ENCODE measurements at places on chromosomes 7 and 10.

GRCh38 chr10:16945593-16945992 is 128.4 kb upstream of the RSU1 start:
- DNase-seq: no peak

DNA sequence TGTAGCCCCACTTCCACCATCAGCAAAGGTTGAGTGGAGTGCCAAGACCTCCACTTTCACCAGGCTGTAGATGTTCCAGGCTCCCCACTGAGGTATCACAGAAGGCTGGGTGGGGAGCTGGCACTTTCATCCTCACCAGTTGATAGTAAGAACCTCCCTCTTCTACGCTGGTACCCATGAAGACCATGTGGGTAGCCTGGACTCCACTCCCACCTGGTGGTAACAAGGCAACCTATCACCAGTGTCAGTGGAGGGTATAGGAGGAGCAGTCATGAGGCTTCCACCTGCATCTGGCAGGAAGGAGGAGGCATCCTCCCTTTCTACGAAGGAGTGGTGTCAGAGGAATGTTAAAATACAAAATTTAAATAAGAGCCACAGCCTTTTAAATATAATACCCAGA is 4.4 kb downstream of the SMIM30 start:
- no peak for DNase-seq

DNA sequence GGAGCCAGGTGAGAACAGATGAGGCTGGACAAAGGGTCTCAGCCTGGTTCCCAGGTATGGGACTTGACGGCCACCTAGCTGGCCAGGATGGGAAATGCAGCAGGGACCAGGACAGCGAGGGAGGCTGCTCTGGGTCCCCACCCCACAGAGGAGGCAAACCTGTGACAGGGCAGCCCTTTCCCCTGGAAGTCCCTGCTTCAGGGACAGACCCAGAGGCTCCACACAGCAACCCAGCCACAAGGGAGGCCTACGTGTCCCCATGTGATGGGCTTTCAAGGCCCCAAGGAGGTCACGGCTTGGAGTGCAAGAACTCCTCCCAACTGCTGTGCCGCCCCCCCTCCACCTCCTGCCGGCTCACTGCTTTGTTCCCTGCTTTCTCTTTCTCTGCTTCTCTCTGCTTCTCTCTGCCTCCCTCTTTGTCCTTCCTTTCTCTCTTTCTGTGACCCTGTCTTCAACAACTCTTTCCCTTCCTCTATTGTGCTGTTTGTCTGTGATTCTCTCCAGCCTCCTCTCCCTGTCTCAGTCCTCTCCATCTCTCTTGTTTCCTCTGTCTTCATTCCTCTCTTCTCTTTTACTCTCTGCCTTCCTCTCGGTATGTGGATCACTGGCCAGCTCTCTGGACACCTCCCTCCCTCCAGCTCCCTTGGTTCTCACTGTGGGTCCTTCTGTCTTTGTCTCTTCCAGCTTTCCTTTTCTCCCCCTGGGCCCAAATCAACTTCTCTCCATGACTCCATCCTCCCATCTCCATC is 9.6 kb upstream of the EIF5AL1 start:
- no peak for DNase-seq

DNA sequence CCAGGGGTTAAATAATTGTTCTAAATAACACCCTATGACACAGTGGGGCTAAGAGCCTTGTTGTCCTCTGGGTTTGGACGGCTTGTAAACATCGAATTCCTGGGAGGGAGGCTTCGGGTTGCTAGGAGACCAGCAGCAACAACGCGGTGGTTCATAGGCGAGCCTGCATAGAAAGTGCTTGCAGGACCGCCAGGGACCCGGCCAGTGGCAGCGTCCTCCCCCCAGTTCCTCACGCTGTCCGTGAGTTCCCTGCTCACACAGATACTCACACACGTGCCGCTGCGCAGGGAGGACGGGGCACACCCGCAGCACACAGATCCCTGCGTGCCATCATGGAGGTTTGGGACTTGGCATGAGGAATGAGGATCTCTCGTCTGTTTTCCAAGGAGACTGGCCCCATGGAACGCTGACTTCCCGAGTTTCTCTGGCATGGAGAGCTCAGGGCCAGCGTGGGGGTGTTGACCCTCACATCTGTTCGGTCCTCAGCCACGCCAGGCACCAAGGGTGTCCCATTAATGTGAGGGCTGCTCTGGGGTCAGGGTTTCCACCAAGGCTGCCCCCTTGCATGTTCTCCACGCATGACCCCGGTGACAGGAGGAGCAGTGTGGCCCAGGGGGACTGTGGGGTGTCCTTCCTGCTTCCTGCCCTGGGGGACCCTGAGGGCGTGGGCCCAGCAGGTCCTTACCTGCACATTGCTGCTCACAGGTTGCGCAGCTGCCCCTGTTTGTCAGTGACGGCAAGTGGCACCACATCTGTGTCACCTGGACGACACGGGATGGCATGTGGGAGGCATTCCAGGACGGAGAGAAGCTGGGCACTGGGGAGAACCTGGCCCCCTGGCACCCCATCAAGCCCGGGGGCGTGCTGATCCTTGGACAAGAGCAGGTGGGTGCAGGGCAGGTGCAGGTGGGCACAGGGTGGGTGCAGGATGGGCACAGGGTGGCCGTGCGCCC is 9.7 kb downstream of the NPTX2 start:
- no peak for DNase-seq

GRCh38 chr7:66741-67140 is 125.6 kb upstream of the FAM20C start:
- DNase-seq: no peak

- no peak for DNase-seq
Measured at GRCh38 chr7:118492466-118492865, 268.0 kb downstream of the ANKRD7 start.

GRCh38 chr10:77943121-77943901 is 16.8 kb upstream of the DLG5 start:
- DNase-seq: no peak

DNA sequence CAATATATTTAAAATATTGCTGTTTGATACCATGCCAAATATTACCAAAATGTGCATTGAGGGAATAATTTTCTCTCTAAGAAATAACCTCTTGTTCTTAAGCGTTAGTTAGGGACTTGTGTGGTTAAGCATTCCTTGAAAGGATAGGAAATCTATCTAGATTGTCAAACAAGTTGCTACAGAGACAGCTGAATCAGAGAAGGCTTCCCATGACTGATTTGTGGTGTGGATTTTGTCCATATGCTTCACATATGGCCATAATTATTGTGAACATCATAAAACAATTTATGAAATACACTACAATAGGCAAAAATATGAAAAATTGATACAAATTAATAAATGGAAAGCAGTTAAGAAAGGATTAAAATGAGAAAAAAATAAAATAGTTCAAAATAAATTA is 96.3 kb downstream of the GNAT3 start:
- no peak for DNase-seq

DNA sequence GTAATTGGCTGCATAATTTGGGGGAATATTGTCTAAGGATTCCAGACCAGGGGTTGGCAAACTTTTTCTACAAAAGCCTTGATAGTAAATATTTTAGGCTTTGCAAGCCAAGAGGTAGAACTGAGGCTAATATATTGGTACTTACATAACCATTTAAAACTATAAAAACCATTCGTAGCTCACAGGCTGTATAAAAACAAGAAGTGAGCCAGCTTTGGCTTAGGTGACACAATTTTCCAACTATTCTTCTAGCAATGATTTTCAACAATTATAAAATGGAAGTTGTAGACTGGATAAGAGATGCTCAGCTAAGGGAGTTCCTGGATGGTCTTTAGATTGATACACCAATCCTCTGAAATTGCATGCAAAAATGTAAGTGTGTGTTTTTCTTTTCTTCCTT is 1.4 kb downstream of the GPR141 start:
- no peak for DNase-seq

GRCh38 chr10:98331885-98332284 is 63.9 kb upstream of the LOXL4 start:
- DNase-seq: peak; percentile 4

DNA sequence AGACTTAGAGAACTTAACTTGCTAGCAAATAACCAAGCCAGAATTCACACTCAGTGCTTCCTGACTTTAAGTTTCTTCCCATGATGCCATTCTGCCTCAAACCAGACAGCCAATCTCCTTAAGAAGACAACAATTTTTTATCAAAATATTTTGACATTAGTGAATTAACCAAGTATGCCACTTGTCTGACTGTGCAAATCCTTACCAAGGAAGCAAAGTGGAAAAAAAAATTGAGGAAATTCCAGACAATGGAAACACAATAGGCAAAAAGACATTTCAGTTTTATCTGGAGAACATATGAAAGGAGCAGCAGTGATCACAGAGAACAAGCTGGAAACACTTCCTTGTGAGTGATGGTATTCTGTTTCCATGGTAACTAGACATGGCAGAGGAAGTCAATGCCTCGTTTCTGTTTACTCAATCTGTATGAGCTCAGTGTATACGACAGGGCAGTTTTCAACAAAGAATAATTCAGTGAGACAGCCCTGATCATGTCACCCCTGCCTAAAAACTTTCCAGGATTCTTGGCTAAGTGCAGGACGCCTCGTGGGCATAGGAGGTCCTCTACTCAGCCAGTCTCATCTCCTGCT is 114.2 kb downstream of the DYNC1I1 start:
- DNase-seq: no peak

DNA sequence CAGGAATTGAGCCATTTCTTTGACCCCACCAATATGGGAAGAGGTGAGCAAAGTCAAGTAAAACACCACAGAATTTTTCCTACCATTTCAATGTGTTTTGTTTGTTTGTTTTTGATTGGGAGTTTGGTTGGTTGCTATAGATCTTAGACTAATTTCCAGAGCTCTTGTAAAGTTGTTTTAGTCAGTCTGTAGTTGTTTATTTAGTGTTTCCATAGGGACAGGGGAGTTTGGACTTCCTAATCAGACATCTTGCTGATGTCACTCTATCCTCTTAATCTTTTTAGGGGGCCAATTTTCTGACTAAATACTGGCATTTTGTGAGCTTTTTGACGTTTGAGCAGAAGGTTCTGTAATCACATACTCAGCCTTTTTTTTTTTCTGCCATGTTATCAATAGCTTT is 266.9 kb downstream of the ABCA13 start:
- DNase-seq: no peak

- no peak for DNase-seq
Measured at GRCh38 chr10:122140941-122141623, 130.0 kb upstream of the BTBD16 start.

DNA sequence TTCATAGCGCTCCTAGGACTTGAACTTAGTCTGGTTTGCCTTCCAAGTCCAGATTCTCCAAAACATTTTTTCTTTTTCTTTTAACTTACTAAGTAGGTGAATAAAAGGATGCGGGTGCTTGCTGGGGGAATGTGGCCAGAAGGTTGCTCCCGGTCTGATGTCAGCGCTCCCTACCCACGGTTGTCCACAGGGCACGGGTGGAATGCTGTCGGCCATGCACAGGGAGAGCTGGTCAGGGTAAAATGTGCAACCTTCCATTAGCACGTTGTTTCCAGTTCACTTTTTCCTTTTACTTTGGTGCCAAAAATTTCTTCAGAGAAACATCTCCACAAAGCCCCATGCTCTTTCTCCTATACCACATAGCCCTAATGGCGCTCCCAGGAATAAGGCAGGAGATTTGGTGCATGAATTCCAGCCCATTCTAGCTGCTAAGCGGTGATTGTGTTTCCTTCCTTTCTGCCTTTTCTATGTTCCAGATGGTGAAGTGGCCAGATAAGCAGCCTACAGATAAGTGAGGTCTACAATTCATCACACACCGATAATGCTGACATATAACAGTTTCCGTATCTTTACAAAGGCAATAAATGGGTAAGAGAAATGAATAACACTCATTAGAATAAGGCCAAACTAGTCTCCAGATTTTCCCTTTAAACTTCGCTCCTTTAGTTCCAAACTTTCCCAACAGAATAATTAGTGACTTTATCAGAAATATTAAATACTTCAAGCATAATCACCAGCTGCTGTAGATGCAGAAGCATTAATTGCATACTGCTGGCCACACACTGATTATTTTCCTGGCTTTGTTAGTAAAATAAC is 138.3 kb upstream of the FGFR2 start:
- no peak for DNase-seq

DNA sequence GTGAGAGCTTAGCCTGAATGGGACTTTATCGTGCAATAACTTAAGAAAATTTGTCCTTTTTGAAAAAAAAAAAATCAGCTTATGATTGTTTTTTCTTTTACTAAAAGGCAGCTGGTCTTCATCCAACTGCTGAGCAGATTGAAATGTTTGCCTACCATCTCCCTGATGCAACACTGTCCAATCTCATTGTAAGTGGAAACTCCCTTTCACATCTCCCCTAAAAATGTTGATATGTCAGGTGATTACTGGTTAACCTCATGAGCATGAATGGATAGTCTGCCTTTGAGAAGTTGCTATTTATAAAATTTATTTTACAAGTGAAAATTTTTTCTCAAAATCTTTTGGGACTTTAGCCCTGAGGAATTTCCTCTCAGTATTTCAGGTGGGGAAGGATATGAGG is 17.8 kb upstream of the HKDC1 start:
- no peak for DNase-seq

GRCh38 chr10:21889477-21890275 is 113.9 kb downstream of the DNAJC1 start:
- no peak for DNase-seq

DNA sequence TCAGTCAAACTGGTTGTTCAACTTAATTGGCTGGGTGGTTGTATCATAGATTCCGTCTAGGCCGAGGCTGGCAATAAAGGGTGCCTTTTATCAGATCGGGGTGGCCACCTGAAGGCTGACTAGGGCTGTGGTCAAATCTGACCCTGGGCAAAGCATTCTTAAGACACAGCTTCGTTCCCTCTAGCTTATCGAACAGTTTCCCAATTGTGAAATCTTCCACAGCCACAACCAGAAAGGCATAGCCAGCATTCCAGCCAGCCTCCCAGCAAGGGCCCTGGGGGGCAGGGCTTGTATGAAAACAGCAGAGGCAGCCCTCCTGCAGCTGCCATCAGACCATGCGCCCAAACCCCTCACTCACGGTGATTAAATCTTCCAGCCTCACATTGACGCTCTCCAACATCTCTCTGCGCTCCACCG is 42.5 kb upstream of the TMEM213 start:
- DNase-seq: no peak

Measured in effector memory CD8-positive, alpha-beta T cell (primary cell).